Endothelial cell (in vitro differentiated cells): ENCODE measurements at places on chromosomes 7 and 10. TPM values are rescaled to one million over a fixed set of nuclear protein-coding genes. Genes with fewer than 3 reads are reported as not detected.

DNA sequence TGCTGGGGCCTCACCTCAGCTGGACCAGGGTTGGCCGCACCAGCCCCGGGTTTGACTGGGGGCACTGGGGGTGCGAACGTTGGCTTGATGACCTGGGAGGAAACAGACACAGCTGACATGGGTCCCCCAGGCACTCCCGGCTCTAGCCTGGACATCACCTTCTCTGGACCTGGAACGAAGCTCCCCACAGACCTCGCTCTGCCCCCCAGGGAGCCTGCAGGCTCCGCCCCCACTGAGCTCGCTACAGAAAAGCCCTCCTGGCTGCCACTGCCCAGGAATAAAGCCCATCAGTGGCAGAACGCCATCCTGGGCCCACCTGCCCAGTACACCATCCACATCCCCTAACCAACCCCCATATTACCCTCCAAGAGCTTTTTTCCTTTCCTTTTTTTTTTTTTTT lies 13.0 kb downstream of the ADAM8 start:
- H3K36me3 ChIP-seq: peaks cover 3% of the 10 kb centered on the region
- H3K4me3 ChIP-seq: no peak overlapping the region
- peaks cover 16% of the 10 kb centered on the region for H3K27me3 ChIP-seq
- H3K4me1 ChIP-seq: no peaks in the 10 kb centered on the region

The C10orf143 gene
- total RNA-seq: 3.4 TPM

GRCh38 chr10:4215963-4216575 lies 431.1 kb upstream of the KLF6 start:
- no peaks in the 10 kb centered on the region for H3K27me3 ChIP-seq
- peaks cover 4% of the 10 kb centered on the region for H3K4me1 ChIP-seq
- H3K36me3 ChIP-seq: no peaks in the 10 kb centered on the region
- no peak overlapping the region for H3K27ac ChIP-seq

DNA sequence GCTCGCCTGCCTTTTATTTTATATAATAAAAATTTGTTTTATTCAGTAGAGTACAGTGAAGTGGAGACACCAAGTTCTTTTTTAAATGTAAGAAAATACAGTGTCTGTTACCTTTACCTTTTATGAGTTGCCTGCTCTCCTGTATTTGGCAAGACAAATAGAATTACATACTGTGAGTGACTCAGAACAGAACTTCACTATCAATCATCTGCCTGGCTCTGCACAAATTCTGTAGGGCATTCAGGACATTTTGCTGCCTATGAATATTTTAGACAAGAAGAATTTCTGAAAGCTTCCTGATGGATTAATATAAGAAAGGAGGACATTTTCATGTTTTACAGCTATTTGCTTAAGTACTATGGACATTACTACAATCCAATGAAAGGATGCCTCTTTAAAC lies 135.4 kb upstream of the PHF14 start:
- H3K4me1 ChIP-seq: no peaks in the 10 kb centered on the region
- no peaks in the 10 kb centered on the region for H3K36me3 ChIP-seq
- DNase-seq: no peak
- H3K27me3 ChIP-seq: no peaks in the 10 kb centered on the region
- no peak overlapping the region for H3K27ac ChIP-seq
- H3K4me3 ChIP-seq: no peak overlapping the region

The ENKUR gene
- not detected for total RNA-seq

The SPACDR gene
- 4.3 TPM for total RNA-seq

GRCh38 chr7:24881623-24882022 lies 98.4 kb downstream of the OSBPL3 start:
- DNase-seq: peak; percentile 10
- peaks cover 16% of the 10 kb centered on the region for H3K4me1 ChIP-seq
- no peaks in the 10 kb centered on the region for H3K36me3 ChIP-seq
- no peak overlapping the region for H3K4me3 ChIP-seq
- H3K27me3 ChIP-seq: no peaks in the 10 kb centered on the region

GRCh38 chr10:86333826-86334487 lies 32.6 kb downstream of the GRID1 start:
- no peak for DNase-seq
- no peak overlapping the region for H3K4me3 ChIP-seq
- H3K27me3 ChIP-seq: peaks cover 7% of the 10 kb centered on the region
- no peaks in the 10 kb centered on the region for H3K4me1 ChIP-seq

DNA sequence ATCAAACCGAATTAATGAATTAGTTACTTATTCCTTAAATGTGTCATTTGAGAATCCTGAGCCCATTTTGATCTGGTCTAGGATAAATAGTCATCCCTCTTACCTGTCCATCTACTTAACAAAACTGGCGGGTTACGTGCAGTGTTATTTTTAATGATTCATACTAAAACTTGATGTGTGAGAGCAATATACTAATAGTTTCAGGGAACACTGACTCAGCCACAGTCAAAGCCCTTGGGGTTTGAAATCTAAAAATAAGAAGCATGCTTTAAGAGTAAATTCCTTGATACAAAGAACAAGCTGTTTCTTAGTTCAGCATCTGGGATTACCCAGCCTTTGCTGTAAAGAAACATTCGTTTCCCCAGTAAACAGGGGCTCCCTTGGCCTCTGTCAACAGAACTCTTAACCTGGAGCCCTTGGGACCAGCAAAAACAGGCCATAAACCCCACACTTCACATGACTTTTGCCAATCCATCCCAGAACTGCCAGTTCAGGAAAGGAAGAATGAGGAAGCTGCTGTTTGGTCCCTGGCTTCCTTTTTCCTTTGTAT lies 370.6 kb upstream of the IGFBP3 start:
- peaks cover 19% of the 10 kb centered on the region for H3K4me1 ChIP-seq
- peak overlapping the region; percentile 20 for H3K27ac ChIP-seq
- no peak for DNase-seq
- H3K27me3 ChIP-seq: peaks cover 1% of the 10 kb centered on the region
- H3K4me3 ChIP-seq: no peak overlapping the region

DNA sequence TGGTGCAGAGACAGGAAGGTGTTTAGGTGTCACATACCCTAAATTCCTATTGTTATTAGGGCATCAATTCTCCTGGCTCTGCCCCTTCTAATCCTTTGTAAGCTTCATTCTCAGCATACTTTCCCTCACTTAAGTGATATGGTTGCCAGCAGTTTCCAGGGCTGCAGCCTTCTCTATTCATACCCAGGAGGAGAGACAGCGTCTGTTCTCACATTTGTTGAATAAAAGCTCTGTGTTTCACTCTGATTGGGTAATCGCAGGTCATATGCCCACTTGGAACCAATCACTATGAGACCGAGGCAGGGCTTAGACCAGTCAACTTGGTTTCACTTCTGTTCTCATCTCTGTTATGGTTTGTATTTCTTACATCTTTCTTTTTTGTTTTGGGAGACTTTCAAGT lies 109.6 kb upstream of the MTPN start:
- H3K4me1 ChIP-seq: no peaks in the 10 kb centered on the region
- no peak overlapping the region for H3K27ac ChIP-seq
- no peaks in the 10 kb centered on the region for H3K36me3 ChIP-seq

The ZNF277 gene
- 26.1 TPM for total RNA-seq

DNA sequence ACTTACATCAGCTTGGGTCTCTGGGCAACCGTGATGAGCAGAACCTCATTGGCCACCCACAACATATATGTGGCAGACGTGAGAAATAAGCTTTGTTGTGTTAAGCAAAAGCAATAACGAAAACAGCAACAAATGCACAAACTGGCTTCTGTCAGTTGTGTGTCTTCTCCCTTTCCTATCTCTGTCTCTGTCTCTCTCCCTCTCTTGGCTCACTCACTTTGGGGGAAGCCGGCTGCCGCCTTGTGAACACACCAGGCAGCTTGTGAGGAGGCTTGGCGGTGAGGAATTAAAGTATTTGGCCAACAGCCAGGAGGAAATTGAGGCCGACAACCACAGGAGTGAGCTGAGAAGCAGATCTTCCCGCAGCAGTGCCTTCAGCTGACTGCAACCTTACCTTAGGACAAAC lies 21.9 kb upstream of the CDCA7L start:
- no peaks in the 10 kb centered on the region for H3K36me3 ChIP-seq
- no peak for DNase-seq
- no peak overlapping the region for H3K4me3 ChIP-seq
- no peak overlapping the region for H3K27ac ChIP-seq

DNA sequence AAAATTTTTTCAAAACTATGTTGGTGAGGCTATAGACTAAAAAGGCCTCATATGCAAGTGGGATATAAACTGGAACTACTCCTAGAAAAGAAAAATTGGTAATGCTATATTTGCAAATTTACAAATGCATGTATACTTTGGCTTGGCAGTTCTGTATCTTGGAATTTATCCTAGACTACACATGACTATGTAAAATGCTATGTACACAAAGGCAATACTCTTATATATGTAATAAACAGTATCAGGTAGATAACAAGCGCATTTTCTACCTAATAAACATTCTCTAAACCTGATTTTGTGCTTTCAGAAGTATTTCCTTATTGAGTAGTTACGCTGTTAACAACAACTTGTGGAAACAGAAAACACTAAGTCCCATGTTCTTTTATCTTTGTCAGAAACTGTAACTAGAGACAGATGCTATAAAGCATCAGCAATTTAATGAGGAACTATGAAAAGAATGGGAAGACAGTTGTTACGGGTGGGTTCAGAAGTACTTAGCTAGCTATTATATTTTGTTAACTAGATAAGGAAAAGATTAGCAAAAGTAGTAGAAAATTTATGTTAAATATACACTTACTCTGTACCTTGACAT lies 107.8 kb downstream of the ARHGAP12 start:
- DNase-seq: no peak
- peaks cover 6% of the 10 kb centered on the region for H3K4me1 ChIP-seq
- no peak overlapping the region for H3K4me3 ChIP-seq
- no peaks in the 10 kb centered on the region for H3K27me3 ChIP-seq
- no peaks in the 10 kb centered on the region for H3K36me3 ChIP-seq
- no peak overlapping the region for H3K27ac ChIP-seq

- no peaks in the 10 kb centered on the region for H3K36me3 ChIP-seq
- DNase-seq: no peak
- H3K4me1 ChIP-seq: no peaks in the 10 kb centered on the region
- no peak overlapping the region for H3K4me3 ChIP-seq
- no peak overlapping the region for H3K27ac ChIP-seq
Measured at GRCh38 chr7:94615666-94616065, 40.3 kb downstream of the SGCE start.

DNA sequence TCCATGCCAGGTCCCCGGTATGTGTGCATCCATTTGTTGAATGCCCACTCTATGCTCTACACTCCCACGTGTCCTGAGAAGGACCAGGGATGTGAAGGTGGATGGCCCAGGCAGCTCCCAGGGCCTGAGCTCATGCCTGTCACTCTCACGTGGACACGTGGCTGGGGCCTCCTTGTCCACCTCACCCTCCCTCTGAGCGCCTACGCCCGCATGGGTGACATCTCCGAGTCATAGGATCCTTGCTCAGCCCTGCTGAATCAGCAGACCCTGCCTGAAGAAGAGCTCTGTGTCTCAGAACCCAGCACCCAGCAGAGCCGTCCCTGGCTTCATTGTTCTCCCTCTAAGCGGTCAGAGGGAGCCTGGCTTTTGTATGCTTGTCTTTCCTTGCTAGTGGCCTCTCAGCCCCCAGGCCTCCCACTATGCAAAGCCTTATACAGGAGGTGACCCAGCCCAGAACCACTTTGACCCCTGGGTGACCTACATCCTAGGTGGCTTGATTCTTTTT lies 107.9 kb upstream of the PPIF start:
- H3K4me3 ChIP-seq: no peak overlapping the region
- no peak for DNase-seq
- H3K4me1 ChIP-seq: peaks cover 65% of the 10 kb centered on the region
- peaks cover 14% of the 10 kb centered on the region for H3K36me3 ChIP-seq
- H3K27ac ChIP-seq: no peak overlapping the region

The SPDYE3 gene
- total RNA-seq: not detected

GRCh38 chr7:65475040-65475726 lies 101.5 kb downstream of the ZNF92 start:
- peak overlapping the region; percentile 49 for H3K4me3 ChIP-seq
- no peak for DNase-seq
- H3K36me3 ChIP-seq: peaks cover 18% of the 10 kb centered on the region
- peaks cover 23% of the 10 kb centered on the region for H3K4me1 ChIP-seq
- H3K27me3 ChIP-seq: peaks cover 9% of the 10 kb centered on the region

DNA sequence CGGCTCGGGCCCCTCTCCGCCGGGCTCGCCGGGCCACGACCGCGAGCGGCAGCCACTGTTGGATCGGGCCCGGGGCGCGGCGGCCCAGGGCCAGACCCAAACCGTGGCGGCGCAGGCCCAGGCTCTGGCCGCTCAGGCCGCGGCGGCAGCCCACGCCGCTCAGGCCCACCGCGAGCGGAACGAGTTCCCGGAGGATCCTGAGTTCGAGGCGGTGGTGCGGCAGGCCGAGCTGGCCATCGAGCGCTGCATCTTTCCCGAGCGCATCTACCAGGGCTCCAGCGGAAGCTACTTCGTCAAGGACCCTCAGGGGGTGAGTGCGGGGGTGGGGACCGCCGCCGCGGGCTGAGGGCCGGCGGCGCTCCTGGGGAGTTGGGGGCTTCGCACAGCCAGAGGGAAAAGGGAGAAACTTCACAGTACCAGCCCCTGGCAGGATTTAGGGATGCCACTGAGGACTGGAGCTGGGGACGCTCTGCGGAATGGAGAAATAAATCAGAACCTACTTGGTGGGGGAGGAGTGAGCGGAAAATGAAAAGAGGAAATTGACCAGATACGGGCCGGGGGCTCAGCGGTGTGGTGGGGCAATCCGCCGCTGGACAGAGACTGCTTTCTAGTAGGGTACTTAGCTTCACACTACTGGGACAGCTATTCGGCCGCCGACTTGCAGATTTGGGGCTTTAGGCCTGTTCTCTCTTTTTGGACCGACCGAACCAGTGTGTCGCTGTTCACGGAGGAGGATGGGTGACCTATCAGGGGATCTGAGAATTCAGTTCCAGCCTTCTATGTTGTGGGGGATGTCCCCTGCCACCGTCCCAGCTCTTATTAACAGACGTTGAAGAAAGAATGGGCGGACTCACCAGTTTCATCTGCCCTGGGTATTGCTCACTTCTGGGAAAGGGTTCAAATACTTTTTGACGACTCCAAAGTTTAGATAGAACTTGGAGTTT lies 669 bp downstream of the PI4K2A start:
- DNase-seq: peak; percentile 50
- H3K4me3 ChIP-seq: peak overlapping the region; percentile 99
- H3K4me1 ChIP-seq: peaks cover 21% of the 10 kb centered on the region
- H3K36me3 ChIP-seq: peaks cover 16% of the 10 kb centered on the region

DNA sequence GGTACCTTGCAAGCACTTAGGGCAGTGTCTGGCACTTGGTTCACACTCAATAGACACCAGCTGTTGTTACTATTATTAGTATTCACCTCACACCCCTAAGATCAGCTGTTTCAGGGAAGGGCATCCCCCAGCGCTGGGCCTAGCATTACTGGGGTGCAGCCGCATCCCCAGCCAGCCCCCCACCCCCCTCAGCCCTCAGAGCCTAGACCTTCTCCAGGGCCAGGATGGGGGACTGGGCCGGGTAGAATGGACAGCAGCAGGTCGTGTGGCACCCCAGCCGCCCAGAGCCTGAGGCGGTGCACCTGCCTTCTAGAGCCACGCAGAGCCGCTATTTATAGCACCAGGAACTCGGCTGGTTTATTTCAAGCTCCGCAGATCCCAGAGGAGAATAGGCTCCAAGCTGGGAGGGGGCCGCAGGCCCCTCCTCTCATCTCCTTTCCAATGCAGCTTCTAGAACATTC lies 60.5 kb downstream of the GTF2IRD1 start:
- H3K4me1 ChIP-seq: no peaks in the 10 kb centered on the region
- no peak overlapping the region for H3K4me3 ChIP-seq
- H3K27me3 ChIP-seq: no peaks in the 10 kb centered on the region
- H3K36me3 ChIP-seq: peaks cover 18% of the 10 kb centered on the region
- no peak for DNase-seq
